ENCODE measurements at places on chromosomes 4 and X.

DNA sequence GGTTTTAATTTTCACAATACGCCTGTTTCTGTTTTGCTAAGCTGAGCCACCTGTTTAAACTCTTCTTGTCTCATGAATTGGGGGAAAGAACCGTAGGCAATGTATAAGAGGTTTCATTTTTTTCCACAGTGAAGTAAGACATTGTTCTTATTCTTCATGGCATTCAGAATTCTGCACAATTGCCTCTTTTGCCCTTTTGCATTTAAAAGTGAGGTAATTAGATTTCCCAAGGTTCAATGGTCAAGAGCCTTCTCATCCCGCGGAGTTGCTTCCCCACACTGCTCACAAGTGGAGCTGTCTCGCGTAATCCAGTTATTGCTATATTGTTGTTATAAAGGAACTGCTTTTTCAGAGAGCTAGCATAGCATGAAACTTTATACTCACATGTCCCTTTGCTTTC lies 90.9 kb upstream of the SPRY1 start:
- no peak for DNase-seq

GRCh38 chrX:100913111-100913510 lies 15.6 kb downstream of the XKRX start:
- no peak for DNase-seq

GRCh38 chr4:181578911-181579310 lies 664.3 kb upstream of the TENM3 start:
- no peak for DNase-seq

DNA sequence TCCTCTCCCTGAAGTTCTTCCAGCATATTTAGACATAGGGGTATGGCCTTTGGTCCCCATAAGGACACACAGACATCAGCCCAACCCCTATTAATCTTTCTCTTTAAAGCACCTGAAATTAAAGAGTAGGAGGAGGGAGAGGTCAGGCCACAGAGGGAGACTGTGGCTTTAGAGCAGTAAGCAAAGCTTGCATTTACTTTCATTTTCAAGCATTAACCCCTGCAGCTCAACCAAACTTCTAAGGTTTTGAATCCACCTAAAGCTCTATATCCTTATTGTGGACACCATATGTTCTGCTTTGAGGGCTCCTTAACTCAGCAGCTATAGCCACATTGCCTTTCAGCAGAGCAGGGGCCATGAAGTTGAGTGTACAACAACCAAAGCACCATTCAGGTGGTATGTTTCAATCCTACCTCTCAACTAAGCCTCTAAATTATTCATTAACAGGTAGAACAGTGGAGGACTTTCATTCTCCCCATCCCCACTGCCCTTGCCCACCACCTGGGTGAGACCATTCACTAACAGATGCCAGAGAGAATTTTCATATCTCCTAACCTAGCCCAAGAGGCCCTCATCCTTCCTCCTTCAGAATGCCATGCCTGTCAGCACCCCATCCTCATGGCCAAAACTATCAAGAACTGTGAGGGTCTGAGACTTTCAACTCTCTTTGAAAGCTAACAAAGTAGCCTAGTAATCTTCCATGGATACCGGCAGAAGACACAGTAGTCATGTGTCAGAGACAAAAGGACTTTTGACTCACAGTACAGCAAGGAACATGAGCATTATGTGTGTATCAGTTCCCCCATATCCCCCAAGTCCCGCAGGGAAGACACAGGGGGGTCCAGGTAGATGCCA lies 20.8 kb downstream of the LIN54 start:
- no peak for DNase-seq

- no peak for DNase-seq
These were observed 5.0 kb downstream of the OPRPN start for GRCh38 chr4:70402762-70403161.

- no peak for DNase-seq
These were observed 44.9 kb upstream of the FAM47C start for GRCh38 chrX:36963069-36963808.

- DNase-seq, result peak; percentile 75
These were observed 33.9 kb upstream of the HPF1 start for GRCh38 chr4:169791527-169792156.

DNA sequence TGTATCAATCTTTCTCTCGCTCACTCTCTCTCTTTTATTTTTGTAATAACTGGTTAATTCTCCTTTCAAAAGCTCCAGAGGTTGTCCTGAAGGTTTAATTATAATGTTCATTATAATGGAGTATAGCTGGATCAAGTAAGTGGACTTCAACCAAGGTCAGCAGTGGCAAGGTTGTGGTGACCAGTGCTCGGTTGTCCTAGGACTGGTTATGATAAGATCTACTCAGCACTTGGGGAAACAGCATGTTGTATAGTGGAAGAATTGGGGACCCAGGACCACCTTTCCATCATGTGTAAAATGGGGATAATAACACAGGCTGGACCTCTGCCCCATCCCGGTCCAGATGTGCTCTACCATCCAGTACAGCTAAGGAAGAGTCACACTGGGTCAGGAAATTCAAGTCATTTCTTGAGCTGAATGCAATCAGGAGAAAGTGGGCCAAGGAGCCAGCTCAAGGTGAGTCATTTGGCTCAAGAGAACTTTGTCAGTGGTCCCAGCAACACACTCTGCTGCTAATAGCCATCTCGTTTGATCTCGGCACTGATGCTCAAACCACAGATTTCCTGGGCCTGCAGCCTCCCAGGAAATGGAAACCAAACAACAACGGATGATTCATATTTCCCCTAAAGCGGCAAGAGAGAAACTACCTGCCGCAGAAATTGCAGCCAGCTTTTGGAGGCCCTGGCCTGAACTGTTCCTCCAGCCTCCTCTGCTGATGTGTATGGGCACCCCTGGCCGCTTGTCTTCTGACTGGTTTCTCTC lies 123.6 kb upstream of the RBPJ start:
- no peak for DNase-seq

DNA sequence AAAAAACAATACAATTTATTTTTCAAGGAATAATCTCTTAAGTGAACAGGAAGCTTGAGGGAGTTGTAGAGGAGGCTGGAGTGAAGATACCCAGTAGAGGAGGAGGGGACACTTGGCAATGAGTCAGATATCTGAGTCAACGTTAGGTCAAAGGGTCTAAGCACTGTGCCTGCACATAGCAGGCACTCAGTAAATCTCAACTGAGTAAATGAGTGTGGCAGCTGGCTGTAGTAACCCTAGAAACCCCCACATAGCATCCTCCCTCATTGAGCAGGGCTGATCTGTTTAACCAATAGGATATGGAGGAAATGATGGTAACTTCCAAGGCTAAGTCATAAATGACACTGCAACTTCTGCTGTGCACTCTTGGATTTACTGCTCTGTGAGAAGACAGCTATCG lies 186.0 kb upstream of the FAM241A start:
- no peak for DNase-seq

- no peak for DNase-seq
These were observed 146.3 kb downstream of the SHROOM3 start for GRCh38 chr4:76581077-76581962.

Data from head of caudate nucleus (tissue), 42 donors.